Effector memory CD8-positive, alpha-beta T cell (primary cell): ENCODE measurements at places on chromosomes 12 and 14.

- no peak for DNase-seq
These were observed 227.9 kb downstream of the SLC25A21 start for GRCh38 chr14:36944307-36945010.

DNA sequence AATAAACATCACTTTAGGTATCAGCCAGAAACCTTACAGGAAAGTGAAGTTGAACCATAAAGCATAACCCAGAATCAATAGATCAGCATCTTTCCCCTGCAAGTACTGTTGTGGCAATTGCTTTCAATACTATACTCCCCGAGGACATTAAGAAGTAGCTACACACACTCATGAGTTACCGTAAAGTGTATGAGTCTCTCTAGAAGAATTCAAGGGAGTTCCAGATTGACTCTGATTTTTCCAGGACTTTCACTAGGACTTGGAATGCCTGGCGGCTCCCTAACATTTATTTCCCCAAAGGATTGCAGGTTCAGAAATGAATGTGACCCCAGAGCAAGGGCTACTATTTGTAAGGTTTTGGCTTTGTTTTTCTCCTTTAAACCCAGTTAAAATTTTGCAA, 465.4 kb upstream of the MDGA2 start:
- DNase-seq, result no peak

DNA sequence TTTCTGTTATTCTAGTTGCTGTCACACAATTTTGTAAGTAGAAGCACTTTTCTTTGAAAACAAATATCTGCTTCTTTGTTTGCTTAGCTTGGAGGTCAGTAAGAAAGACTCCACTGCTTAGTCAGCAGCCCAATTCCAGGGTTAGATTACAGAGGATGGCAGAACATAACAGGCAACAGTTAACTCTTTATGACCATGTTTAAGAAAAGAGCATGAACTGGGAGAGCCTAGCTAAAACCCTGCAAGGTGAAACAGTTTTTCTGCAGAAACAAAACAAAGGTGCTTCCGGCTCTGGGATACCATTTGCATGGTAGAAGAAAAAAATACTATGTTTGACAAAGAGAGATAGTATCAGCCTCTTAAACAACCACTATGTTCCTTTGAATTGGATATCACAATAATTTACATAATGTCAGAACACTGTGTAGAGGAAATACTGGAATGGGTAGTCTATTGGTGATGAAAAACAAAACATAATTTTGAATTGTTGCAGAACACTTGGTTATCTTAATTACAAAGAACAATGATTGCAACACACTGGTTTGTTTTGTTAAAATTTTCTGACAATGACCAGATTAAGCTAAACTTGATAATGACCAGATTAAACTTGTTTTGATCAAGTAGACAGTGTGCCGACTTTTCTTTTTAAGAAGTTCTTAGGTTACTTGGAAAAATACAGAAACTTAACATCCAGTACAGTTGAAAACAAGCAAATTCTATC, 22.4 kb upstream of the PPM1H start:
- DNase-seq, result no peak

GRCh38 chr14:54818201-54819133, 84.2 kb downstream of the GCH1 start:
- DNase-seq, result no peak

DNA sequence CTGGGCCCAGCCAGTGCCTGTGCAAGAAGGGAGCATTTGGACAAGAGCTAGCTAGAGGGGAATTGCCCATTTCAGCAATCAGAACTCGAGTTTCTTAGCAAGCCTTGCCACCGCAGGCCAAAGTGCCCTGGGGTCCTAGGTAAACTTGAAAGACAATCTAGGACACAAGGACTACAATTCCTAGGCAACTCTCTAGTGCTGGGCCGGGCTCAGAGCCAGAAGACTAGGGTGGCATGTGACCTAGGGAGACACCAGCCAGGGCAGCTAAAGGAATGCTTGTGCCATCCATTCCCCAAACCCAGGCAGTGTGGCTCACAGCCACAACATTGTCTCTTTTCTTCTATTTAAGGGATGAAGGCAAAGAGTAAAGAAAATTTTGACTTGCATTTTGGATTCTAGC, 205.0 kb downstream of the BMP4 start:
- DNase-seq, result no peak

GRCh38 chr14:102474934-102475333, 34.6 kb downstream of the ANKRD9 start:
- no peak for DNase-seq
